Fibroblast of mammary gland (primary cell): ENCODE measurements at places on chromosomes 4 and X.
A peak's percentile ranks its signal among the peaks of the same experiment; 100 is the strongest.

GRCh38 chr4:88054229-88054628 lies 46.8 kb downstream of the PKD2 start:
- DNase-seq = peak; percentile 74

- peak; percentile 91 for DNase-seq
Observed at GRCh38 chr4:21901831-21902230, 46.7 kb downstream of the KCNIP4 start.

DNA sequence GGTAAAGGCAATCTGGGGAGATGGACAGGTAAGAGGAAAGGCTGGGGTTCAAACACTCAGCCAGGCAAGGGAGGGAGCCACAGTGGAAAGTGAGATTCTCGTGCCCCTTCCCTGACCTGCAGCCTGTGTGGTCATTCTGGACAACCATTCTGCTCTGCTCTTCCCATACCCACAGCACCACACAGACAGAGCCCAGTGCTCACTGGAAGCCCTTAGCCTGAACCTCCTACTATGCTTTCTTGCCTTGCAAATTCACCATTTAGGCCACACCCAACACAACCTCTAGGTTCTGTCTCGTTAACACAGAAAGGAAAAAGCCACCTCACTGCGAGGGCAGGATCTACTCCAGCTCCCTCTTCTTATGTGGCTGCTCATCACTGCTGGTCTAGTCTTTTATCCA lies 92.7 kb downstream of the SHISA3 start:
- no peak for DNase-seq

DNA sequence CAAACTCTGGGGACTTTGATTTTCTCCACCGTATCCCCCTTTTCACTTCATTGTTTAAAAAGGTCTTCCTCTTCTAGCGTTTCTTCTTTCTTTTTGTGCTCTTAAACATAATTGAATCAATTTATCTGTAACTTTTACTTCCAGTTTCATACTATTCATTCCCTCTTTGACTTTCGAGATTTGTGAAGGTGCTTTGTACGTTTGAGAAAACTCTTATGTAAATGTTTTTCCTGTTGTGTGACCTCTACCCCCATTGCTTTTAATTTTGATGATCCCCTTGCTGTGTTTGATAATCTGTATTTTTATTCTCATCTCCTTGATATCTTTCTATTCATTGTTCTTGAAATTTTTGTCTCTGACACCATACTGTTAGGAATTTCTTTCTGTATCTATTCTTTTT lies 4.8 kb downstream of the USP38 start:
- no peak for DNase-seq

DNA sequence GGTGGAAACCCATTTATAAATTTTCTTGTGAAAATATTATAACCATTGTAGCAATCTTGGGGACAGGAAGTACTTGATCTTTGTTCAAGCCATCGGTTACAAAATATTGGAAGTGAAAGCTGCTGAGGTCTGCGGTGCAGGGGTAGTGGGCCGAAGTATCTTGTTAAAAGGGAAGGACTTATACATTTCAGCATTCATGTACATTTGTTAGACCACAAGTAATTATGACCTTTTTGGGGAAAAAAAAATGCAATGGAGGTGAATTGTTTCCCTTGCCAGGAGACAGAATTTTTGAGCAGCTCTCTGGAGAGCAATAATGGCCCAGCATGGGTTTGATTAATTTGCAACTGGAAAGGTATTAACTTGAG lies 121.3 kb downstream of the EGF start:
- DNase-seq = no peak

- no peak for DNase-seq
Observed at GRCh38 chr4:46870411-46870810, 38.6 kb downstream of the COX7B2 start.

GRCh38 chr4:89259301-89260028 lies 48.1 kb downstream of the GPRIN3 start:
- DNase-seq = no peak

DNA sequence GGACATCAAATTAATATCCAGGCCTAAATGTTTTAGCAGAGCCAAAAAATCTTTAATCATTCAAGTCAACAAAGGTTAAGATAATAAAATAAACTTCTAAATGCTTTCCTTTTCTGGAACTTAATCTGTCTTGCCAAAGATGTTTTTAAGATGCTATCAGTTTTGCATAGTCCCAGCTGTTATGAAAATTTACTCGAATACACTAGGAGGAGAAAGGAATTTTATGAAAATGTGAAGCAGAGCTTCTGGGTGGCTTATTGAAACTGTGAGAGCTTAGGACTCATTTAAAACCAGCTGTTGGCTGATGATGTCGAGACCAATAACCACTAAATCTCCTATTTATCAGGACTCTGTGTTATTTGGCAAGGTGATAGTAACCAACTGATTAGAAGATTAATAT lies 202.2 kb upstream of the ETNPPL start:
- no peak for DNase-seq

DNA sequence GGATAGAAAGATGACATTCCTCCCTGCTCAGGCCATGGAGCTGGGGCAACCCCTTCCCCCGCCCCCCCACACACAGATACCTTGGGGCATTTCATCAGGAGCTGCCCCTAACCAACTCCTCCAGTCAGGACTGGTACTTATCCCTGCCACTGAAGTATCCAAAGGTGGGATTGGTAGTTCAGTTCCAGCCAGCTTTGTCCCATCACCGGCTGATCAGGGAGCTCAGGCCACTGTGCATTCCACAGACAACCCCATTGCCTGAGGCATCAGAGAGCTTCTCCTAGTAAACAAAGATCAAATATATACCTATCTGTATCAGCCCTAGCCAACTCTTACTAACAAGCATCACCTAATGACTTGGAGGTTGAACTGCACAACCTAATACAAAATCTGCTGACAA lies 218.2 kb upstream of the FMR1 start:
- no peak for DNase-seq

DNA sequence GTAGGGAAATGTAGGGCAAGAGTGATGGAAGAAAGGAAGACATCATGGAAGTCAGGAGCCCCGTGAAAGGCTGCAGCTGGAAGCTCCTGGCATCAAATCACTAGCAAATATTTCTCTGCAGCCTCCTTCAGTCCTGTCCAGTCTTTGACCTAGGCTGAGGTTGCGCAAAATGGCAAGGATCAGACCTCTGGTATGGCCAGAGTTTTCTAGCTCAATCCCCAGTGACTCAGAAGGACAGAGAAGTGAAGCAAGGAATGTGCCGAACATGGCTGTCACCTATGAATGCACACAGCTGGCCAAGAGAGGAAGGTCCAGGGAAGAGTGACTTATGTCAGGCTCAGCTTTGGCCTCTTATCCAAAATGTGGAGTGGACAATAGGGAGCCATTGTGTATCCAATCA lies 71.1 kb upstream of the PHOX2B start:
- DNase-seq = no peak

GRCh38 chrX:48278958-48279357 lies 23.8 kb downstream of the SSX1 start:
- DNase-seq = peak; percentile 73

DNA sequence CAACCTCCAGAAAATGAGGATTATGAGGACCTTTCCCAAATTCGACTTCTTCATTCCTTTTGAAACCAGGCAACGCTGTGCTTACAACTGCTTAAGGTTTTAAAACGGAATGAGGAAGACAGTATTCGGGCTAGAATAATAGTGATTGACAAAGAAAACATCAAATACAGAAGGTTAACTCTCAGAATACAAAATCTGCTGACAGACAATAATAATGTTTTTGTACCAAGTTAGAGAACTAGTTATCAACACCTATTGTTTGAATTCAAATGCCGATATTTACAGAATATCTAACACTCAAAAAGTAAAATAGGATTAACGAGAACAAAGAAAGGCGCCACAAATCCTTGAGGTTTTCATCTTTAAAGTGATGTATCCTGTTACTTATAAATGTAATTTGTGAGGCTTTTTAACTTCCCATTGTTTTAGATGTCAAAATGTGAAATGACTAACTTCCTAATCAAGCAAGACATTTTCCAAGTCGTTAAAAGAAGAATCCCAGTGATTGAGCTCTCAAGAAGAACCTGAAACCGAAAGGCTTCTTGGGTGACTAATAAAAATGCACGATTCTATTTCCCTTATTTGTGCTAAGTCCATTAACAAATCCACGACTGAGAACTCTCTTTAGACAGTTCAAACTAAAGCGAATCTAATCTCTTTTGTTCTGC lies 118.3 kb downstream of the SORBS2 start:
- no peak for DNase-seq

DNA sequence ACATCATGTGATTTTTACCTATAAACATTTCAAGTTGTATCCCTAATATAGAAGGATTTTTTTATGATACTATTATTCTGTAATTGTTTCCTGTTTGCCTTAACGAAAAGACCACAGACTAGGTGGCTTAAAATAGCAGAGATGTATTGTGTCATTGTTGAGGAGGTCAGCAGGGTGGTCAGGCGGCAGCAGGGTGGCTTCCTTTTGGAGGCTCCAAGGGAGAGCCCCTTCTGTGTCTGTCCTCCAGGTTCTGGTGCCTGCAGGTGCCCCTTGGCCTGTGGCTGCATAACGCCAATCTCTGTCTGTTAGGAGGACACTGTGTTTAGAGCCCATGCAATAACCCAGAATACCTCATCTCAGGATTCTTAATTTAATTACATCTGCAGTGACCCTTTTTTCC lies 118.1 kb downstream of the TBL1X start:
- no peak for DNase-seq

DNA sequence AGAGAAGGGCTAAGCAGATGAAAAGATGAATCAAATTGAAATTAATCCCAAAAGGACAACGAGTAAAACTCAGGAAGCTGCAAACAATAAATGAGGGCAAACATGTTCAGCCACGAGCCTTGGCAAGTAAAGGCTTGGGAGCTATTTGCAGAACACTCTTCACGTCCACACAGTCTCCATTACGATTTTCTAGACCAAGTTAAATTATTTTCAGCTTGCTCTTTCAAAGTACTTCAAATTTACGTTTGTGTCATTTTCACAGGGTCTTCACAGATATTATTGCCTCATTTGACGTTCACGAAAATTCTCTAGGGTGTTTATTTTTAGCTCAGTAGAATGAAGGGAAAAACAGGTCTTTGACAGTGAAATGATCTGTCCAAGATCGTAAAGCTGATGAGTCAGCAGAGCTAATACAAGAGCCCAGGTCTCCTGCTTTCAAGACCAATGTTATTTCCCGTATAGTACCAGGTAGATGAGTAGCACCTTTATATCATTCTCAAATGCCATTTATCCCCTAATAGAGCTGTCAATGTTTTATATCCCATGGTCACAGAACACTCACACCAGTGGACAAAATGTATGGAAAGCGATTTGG lies 20.9 kb downstream of the KLB start:
- DNase-seq = no peak

- no peak for DNase-seq
Observed at GRCh38 chrX:103911236-103911635, 51.2 kb upstream of the TMSB15B start.

- no peak for DNase-seq
Observed at GRCh38 chr4:10491401-10491800, 34.2 kb upstream of the ZNF518B start.

- peak; percentile 62 for DNase-seq
Observed at GRCh38 chr4:88097301-88097700, 61.1 kb downstream of the ABCG2 start.

DNA sequence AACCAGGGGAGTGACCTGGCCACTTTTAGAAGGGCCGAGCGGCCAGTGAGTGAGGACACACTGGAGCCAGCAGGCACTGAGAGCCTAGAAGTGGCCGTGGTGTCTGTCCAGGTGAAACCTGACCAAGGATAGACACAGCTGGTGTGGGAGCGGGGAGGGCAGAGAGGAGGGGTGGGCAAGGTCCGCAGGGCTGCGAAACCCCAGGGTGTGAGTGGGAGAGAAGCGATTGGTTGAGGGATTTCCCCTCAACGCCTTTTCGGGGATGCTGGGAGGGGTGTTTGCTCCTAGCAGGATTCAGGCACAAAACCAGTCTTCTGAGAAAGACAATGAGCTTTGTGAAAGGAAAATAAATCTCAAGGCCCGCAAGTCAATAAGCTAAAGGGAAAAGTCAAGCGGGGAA lies 33.2 kb upstream of the ARSD start:
- DNase-seq = no peak

DNA sequence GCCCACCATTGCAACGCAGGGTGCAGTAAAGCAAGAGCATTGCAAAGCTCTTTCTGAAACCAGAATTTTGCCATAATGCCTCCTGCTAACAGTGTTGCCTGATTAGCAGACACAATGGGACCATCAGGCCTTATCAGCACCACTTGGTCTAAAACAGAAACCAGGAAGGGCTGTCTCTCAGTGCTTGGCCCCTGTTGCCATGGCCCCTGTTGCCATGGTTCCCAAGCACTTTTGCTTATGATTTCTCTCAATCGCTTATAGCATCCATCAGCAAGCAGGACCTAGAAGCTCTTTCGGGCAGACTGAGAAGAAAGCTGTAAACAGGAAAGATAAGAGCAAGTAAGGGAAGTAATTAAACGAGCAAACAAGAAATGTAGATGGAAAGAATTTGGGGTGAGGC lies 36.8 kb downstream of the RTL5 start:
- peak; percentile 7 for DNase-seq

DNA sequence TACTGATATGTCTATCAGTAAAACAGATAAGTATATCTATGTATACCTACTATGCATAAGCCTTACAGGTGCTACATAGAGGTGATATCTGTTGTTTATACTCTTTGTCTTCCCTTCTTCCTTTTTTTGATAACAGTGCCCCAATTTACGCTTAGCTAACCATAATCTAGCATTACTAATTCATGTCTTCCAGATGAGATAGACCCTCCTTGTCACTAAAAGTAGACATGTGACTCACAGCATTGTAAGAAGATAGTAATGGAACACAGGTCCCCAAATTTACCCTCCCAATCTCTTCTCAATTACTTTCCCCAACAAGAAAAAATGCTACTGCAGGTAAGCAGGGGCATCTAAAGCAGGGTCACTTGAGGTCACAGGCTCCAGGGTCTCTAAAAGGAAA lies 7.9 kb upstream of the NFKB1 start:
- DNase-seq = no peak

GRCh38 chr4:73682508-73682907 lies 57.9 kb upstream of the CXCL8 start:
- no peak for DNase-seq

- no peak for DNase-seq
Observed at GRCh38 chr4:61041527-61041926, 158.6 kb upstream of the ADGRL3 start.

- no peak for DNase-seq
Observed at GRCh38 chr4:15186149-15186548, 183.9 kb downstream of the CPEB2 start.

- no peak for DNase-seq
Observed at GRCh38 chr4:64796581-64796980, 387.3 kb upstream of the TECRL start.

- peak; percentile 97 for DNase-seq
Observed at GRCh38 chrX:110087485-110088356, 84.8 kb downstream of the TMEM164 start.

DNA sequence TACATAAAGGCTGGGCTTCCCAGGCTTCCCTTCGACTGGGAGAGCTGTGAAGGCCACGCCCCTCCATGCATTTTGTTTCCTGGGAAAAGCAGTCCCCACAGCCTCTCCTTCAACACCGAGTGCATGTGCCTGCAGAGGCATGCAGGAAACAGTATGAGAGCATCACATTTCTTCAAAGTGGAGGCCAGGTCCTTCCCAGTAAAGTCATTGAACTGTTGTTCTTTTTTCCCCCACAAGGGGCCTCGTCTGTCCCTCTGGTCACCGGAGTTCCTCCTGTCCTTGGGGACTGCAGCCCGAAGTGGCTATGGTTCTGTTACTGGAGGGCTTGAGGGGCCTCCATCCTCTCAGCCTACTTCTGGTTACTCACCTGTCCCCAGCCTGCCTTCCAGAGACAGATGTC lies 56.0 kb downstream of the RAI2 start:
- no peak for DNase-seq
